ENCODE measurements at places on chromosomes 16 and 17. TPM values are rescaled to one million over a fixed set of nuclear protein-coding genes. Genes with fewer than 3 reads are reported as not detected.

MT1M gene
- not detected for total RNA-seq

NEUROD2 gene
- total RNA-seq = not detected

RBFOX1 gene
- total RNA-seq = not detected

ATP2A1 gene
- not detected for total RNA-seq

KRT40 gene
- not detected for total RNA-seq

Measured in HT1080 (cell line).